Cortex of kidney (tissue), 1 donor: ENCODE measurements at places on chromosomes 7 and 10.

GRCh38 chr7:3482147-3482921, 181.3 kb downstream of the SDK1 start:
- DNase-seq = no peak

- DNase-seq = no peak
Observed at GRCh38 chr7:41813286-41813685, 110.4 kb upstream of the INHBA start.

- DNase-seq = peak; percentile 27
Observed at GRCh38 chr7:151876899-151877777, at the start of gene PRKAG2. TSS of gene PRKAG2 (minus strand) at chr7:151877115. CDS start at chr7:151876620, 495 bp downstream.

DNA sequence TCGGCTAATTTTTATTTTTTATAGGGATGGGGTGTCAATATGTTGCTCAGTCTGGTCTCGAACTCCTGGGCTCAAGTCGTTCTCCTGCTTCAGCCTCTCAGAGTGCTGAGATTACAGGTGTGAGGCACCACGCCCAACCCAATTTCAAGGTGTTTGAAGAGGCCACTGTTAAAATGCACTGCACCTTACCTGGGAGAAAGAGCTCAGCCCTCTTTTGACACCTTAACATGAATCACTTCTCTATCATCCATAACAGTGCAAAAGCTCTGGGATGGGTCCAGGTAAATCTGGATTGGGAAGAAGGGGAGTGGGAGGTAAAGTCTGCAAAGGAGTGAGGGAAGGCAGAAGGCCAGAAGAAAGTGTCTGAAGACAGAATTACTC, 557 bp upstream of the ZNF282 start:
- DNase-seq = no peak

DNA sequence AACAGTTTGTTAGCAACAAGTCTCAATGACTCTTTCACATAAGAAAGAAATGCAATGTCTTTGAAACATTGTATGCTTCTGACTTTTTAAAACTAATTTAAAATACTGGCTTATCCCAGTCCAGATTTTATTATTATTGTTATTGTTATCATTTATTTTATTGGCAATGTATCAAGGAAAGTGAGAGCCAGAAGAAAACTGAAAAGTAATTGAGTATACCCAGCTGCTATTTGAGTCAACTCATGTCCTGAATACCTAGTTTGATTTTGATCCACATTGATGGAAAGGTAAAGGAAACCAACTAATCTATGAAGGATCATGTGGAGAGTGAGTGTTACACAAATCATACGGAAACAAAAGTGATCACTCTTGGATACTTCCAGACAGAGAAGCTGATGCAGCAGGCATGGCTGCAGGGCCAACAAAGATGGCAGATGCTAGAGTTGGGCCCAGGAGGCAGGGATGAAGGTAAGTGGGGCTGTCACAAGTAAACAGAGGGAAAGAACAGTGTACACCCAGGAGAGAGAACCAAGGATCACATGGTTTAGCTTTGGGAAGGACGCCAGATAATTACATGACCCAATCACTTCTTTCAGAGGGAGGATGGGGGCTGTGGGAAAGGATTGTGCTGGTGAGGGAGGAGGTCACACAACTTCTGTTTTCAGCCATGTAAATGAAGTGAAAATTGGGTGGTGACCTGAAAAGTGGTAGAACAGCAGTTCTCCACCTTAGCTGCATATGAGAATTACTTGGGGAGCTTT, 179.2 kb upstream of the NAMPT start:
- DNase-seq = no peak
